ENCODE measurements at places on chromosomes 5 and 9. TPM values are rescaled to one million over a fixed set of nuclear protein-coding genes. Genes with fewer than 3 reads are reported as not detected.
A peak's percentile ranks its signal among the peaks of the same experiment; 100 is the strongest.

The FRMPD1 gene
- under 0.01 TPM for total RNA-seq

The CORO2A gene
- 22.1 TPM for total RNA-seq

The RGMB gene
- total RNA-seq: 6.8 TPM

DNA sequence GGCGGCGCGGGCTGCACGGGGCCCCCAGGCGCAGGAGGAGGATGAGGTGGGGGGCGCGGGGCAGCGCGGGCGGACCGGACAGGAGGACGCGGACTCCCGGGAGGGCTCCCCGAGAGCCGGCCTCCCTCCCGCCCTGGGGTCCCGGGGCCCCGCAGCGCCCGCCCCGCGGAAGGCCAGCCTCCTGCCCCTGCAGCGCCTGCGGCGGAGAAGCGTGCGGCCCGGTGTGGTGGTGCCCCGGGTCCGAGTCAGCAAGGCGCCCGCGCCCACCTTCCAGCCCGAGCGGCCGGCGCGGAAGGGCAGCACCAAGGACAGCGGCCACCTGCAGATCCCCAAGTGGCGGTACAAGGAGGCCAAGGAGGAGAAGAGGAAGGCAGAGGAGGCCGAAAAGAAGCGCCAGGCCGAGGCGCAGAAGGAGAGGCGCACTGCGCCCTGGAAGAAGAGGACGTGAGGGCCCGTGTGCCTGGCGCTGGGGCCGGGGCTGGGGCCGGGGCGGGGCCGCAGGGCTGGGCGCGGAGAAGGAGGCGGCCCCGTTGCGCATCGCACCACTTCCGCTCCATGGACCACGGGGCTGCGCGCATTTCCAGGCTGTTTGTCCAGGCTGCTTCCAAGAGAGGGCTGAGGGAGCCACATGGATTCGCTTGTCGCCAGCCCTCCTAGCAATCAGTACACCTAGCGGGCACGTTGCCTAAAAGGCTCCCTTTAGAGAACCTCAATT, 86.0 kb downstream of the ANKRD33B start:
- DNase-seq: no peak

DNA sequence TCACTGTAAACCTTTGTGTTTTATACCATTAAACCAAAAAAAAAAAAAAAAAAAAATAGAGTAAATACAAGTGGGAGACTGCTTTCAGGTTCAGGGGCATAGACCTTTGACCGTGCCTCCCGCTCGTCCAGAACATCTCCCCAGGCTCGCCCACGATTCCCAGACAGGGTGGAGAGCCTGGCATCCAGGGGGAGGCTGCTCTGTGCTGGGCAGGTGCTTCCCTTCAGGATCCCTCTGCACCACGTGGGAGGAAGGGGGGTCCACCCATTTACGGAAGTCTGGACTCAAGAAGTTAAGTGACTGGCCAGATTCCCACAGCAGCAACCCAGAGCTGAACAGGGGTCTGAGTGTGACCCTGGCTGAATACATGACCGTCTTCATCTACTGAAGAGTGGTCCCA, 125.4 kb upstream of the LMX1B start:
- no peak for DNase-seq

GRCh38 chr9:15306068-15306756, 804 bp downstream of the TTC39B start:
- DNase-seq: peak; percentile 83

- DNase-seq: no peak
These were observed 29.7 kb upstream of the NRG2 start for GRCh38 chr5:140072812-140073211.

DNA sequence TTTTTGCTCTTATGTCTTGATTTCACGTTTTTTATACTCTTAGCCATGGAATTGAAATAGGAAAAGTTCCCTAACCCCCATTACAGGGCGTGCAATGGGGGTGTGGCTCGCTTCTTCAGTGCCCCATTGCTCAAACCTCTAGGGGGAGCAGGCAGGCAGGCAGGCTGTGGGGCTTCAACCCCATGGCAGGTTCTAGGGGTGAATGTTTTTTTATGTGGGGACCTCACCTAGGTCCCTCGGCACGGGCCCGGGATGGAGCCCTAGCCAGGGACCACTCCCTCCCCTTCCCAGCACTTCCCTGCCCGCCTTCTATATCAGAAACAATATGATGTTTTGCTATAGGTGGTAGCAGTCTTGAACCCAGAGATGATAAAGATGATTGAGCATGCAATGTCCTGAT, 221.3 kb upstream of the SMC2 start:
- DNase-seq: no peak

DNA sequence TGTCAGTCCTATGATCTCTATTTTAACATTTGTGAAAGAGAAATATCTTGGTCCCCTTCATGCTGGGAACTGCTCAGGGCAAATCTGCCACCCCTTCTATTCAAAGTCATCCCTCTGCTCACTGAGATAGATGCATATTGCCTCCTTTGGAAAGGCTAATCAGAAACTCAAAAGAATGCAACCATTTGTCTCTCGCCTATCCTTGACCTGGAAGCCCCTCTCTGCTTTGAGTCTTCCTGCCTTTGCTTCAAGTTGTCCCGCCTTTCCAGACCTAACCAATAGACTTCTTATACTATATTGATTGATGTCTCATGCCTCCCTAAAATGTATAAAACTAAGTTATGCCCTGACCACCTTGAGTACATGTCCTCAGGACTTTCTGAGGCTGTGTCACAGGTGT, 97.0 kb downstream of the PSAT1 start:
- DNase-seq: no peak

DNA sequence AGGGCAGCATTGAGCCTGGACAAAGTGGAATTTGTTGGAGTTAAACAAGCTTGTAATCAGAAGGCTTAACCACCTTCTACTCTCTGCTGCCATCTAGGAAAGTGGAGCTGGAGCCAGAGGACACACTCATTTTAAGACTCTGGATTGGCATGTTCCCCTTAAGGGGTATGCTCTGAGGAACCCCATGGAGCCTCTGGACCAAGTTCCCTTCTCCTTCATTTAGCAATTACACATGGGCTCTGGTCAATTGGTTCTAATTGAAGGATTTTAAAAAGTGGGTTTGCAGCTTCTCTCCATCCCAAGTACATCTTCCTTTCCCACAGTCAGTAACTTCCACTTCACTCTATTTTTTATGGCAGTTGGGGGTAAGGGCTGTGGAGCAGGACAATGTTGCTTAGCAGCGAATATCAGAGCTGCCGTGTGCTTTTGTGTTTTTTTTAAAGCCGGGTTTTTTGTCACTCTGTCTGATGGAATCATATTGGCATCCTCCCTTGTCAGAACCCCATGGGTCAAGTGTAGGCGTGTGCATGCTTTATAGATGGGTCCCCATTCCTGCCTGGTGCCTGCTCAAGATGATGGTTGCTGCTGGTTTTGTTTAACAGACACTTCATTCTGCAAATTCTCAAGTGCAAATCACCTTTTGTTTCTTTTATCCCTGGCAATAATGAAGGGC, 330.7 kb upstream of the ADAMTSL1 start:
- DNase-seq: peak; percentile 6

DNA sequence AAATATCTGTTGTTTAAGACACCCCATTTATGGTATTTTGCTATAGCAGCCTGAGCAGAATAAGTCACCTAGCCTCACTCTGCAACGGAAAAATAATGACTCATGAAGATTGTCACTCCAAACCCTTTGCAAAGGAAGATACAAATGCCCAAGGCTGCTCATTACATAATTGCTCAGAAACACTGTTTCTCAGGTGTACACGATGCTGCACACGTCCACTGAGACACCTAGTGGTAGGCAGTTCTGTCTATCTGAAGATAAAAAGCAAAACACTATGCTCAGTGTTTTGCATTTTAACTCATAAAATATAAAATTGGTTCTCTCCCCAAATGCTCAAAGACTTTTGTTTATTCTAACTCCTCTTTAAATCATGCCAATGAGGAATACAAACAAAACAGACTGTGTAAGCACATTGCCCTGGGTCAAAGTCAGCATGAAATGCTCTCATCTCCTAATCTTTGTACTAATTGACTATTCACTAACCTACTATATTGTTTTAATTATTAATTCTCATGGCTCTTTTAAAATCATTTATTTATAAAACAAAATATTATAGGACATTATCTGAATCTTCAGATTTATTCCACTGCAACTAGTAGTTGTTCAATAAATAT, 7.7 kb upstream of the TSLP start:
- DNase-seq: peak; percentile 87

GRCh38 chr9:123087359-123087888, 54.0 kb downstream of the GPR21 start:
- no peak for DNase-seq

GRCh38 chr9:81610740-81611107, 78.6 kb downstream of the TLE1 start:
- no peak for DNase-seq

DNA sequence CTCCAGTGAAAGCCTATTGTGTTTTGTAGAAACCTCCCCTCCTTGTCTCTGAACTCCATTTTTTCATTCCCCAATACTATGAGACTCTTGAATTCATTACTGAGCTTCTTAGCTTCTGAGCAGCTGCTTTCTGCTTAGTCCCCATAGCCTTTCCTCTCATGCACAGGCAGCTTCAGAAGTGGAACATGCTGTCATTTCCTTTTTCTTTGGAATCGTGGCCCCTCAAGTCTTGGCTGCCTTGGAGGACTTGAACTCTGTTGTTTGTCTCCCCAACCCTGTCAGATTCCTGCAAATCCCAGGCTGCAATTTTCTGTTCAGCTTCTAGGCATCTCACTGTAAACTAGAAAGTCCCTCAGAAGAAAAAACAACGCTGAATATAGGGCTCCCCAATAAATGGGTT, 268.5 kb downstream of the ARRDC3 start:
- DNase-seq: no peak

- DNase-seq: peak; percentile 90
These were observed 670.8 kb downstream of the ACTL7B start for GRCh38 chr9:108184941-108185340.

- DNase-seq: peak; percentile 96
These were observed 140.7 kb upstream of the RANBP3L start for GRCh38 chr5:36442352-36442751.

All from bronchial epithelial cell (primary cell).